ENCODE measurements at places on chromosomes 6 and 20.

DNA sequence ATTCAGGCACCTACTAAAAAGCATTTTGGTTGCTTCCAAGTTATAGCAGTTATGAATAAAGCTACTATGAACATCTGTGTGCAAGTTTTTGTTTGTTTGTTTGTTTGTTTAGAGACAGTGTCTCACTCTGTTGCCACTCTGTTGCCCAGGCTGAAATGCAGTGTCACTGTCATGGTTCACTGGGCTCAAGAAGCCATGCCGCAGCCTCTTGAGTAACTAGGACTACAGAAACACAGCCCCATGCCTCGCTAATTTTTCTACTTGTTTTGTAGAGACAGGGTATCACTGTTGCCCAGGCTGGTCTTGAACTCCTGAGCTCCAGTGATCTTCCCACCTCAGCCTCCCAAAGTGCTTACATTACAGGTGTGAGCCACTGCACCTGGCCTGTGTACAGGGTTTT, 795.9 kb downstream of the EPHA7 start:
- no peak for DNase-seq

DNA sequence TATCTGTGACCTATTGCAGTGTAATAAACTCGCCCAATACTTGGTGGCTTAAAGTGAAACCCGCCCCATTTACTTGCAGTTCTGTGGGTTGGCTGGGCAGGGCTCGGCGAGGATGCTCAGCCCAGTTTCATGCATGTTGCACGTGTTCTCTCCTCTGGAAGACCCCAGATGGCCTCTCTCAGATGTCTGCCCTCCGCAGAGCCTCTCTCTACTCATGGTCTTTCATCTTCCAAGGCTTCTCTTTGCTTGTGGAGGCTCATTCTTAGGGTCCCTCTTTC, 251.4 kb downstream of the SOD2 start:
- no peak for DNase-seq

- DNase-seq, result no peak
These were observed 17.3 kb downstream of the FARS2 start for GRCh38 chr6:5278565-5279120.

DNA sequence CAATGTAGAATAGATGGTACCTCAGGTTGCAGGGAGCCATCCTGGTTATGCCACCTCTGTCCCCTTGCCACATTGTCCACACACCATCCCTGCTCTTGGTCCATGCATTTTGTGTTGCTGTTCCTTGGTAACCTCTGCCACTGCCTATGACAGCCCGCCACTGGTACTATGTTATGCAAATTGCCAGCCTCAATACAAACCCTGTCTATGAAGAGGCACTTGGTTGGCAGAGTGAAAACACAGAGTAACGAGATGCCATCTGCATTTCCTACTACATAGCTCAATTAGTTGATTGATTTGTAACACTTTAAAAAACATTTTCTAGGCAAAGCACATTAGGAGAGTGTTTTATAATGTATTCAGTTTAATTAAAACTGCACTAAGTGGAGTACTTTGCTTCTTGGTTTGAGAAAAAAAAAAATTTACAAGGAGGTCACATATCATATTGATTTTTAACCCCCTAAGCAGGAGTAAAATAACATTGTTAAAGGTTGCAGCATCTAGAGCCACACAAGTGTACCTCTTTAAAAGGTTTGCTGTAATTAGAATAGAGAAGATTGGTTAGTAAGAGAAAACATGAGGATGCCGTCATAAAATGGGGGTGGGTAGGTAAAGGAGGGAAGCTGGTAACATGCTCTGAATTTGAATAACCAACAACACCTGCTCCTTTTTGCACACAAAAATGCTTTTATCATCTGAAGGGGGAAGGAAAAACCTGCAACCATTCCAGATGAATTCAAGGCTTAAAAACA, 817.1 kb downstream of the KIF16B start:
- no peak for DNase-seq

Data from stimulated activated CD4-positive, alpha-beta T cell treated with anti-CD3 and anti-CD28 coated beads, TNF-alpha, amount 100 ng/mL, for 48 hours (primary cell).